MM.1S (cell line): ENCODE measurements at places on chromosomes 4 and X.

DNA sequence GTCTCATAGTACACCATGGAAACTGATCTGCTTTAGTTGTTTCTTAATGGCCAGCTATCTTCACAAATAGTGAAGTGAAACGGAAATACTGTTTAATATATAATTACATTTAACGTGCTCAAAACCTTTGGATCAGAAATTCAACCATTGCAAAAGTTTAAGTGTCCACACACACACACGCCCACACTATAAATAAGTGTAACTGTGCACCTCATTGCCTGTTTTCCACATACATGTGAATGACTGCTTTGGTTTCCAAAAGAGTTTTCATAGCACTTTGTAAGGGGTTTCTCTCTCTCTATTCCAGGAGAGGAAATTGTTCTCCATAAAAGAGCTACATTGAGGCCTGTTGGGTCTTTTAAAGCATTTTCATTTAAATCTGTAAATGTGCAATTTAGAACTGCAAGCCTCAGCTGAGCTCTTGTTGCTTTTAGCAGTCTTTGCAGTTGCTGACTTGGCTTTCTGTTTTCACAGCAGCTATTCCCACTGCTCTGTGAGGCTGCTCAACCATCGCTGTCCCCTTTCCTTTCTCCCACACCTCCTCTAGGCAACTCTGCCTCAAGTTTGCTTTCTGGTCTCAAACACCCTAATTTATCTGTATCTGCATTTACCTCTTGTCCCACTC lies 94.5 kb downstream of the RAPGEF2 start:
- DNase-seq = no peak

DNA sequence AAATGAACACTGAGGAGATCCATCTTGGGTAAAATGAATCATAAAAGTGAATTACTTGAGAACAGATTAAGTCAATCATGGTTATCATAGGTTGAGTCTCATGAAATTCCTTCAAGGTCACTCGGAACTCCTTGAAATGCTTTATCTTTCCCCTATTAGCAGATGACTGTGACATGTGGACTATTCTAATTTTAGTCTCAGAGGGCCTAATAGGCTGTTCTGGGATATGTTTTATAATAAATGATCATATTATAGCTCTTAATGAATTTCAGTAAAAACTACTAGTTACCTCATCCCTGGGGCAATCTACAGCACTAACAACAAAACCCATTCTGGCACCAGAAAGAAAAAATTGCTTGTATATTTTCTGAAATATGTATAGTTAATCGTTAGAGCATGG lies 44.7 kb downstream of the SPATA4 start:
- no peak for DNase-seq

DNA sequence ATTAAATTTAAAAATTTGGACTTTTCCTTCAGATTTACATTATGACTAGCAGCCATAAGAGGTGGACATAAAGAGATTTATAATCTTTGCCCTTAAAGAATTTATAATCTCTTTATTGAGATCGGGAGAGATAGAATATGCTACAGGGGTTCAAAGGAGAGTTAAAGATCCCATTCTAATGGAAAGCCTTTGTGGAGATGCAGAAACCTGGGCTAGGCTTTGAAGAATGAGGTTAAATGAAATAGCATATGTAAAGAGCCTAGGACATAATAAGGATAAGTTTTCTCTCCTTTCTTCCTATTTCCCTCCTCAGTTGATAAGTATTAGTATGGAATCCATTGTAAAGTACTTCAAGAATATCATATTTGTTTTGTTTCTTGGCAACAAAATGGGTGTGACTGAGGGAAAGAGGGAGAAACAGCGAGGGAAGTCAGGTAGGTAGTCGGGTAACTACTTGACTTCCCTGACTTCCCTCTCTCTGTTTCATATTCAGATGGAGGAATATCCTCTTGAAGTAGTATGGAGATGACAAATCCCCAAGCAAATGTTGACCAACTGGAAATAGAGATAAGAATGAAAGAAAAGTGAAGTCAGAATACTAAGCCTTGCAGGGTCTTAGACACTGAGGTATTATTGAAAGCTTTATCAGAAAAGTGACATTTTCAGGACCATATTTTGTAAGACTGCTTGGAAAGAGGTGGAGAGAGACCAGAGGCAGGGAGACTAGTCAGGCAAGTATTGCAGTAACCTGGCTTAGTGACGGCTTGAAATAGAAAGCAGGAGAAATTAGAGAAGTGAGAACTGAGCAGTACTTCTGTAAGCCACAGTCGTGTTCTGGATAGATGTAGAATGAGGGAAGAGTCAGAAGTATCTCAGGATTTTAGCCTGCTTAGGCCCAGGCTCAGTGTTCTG lies 82.9 kb downstream of the PDLIM5 start:
- peak; percentile 13 for DNase-seq

DNA sequence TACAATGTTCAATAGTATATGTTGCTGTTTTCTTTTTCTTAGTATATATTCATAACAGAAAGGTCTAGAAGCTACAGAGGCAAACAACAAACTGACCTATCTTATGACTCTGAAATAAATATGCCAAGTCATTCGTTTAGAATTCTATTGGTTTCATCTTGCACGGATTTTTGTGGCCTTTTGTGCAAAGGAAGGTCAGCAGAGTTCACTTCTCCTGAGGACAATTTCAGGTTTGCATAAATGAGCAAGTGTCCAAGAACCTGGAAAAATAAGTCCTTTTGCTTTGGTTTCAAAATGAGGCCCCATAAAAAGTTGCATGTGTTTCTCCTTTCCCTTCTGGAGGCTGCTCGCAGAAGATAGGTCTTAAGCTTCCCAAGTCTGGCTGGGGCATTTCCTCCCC lies 156.9 kb downstream of the APBB2 start:
- DNase-seq = no peak

- DNase-seq = no peak
Observed at GRCh38 chr4:384311-385010, 46.8 kb downstream of the ZNF141 start.

- no peak for DNase-seq
Observed at GRCh38 chr4:173685831-173686210, 155.8 kb upstream of the HAND2 start.

DNA sequence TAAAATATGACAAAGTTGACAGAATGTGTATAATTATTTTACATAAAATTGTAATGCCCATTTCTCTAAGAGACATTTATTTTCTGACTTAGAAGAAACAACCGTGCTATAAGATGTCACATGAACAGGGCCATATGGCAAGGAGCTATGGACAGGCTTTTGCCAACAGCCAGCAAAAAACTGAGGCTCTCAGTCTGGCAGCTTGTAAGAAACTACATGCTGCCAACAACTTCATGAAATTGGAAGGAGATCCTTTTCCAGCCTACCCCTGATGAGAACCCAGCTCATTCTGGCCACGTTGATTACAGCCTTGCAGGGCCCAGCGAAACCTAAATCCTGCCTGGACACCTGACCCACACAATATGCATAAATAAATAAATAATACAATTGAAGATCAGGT lies 250.3 kb upstream of the ARSJ start:
- DNase-seq = no peak

GRCh38 chrX:45778616-45779015 lies 577.9 kb upstream of the DIPK2B start:
- no peak for DNase-seq

DNA sequence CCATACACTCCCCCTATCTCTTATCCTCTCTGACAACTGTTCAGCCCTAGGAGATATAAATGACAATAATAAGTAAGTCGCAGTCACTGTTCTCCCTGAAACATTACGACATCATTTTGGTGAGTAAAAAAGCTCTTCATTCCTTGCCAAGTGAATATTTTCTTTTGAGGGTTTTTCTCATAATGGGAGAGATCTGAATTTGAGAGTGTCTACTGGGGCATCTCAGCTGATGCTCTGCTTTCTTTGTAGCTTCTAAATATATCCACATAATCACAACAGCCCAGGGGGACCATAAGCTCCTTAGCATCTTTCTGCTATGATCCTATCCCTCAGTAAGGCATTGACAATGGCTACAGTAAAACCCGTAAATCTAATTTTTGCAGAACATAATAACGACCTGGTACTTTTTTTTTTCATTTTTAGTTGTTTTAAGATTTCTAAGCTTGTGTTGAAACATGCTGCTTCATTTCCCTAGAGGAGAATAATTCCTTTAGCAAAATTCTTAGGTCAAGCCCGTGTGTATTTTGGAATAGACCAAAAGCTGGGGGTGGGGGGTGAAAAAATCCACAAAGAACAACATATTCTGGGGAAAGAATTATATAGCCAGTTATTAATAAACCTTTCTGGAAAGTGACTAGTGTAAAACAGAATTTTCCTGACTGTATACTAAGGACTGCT lies 78.1 kb upstream of the GPM6B start:
- DNase-seq = no peak

GRCh38 chrX:50988649-50989048 lies 78.1 kb downstream of the BMP15 start:
- DNase-seq = peak; percentile 11

DNA sequence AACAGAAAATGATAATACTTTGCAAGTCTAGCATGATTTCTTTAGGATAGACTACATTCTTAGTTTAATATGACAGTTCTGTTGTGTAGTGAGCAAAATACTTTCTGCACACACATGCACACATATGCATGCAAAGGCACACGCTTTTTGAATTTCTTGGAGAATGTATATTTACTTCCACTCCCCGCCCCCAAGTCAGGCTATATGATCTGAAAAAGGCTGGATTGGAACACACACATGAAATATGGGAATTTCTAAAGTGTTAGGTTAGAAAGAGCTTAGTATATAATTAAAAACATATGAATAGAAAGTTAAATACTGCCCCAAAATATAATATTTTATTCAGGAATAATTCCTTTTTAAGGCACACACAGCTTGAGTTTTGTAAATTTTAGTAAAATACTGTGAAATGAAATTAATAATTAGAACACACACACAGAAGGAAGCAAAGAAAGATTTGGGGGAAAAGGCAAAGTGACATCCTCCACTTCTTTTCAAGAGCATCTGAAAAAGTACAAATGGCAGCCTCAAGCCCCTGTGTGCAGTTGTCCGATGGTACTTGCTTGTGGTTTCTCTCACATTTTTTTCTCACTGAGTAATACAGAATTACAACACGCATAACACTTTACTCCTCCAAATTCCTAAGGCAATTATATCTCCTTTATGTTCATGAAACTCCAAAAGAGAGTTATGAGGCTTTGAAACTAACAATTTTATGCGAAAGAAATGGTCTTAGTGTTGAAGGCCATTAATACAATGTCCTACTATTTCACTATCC lies 228.9 kb upstream of the ETNPPL start:
- no peak for DNase-seq
